Large intestine (tissue), 12 donors: ENCODE measurements at places on chromosomes 5 and 9. TPM values are rescaled to one million over a fixed set of nuclear protein-coding genes. Genes with fewer than 3 reads are reported as not detected.
A peak's percentile ranks its signal among the peaks of the same experiment; 100 is the strongest.

ABCA1 gene
- polyA plus RNA-seq: 8.6 TPM

GRCh38 chr5:101605700-101606099 lies 690.4 kb downstream of the SLCO4C1 start:
- H3K27ac ChIP-seq: no peak overlapping the region
- no peaks in the 10 kb centered on the region for H3K36me3 ChIP-seq
- H3K4me3 ChIP-seq: no peak overlapping the region
- H3K4me1 ChIP-seq: no peaks in the 10 kb centered on the region

DNA sequence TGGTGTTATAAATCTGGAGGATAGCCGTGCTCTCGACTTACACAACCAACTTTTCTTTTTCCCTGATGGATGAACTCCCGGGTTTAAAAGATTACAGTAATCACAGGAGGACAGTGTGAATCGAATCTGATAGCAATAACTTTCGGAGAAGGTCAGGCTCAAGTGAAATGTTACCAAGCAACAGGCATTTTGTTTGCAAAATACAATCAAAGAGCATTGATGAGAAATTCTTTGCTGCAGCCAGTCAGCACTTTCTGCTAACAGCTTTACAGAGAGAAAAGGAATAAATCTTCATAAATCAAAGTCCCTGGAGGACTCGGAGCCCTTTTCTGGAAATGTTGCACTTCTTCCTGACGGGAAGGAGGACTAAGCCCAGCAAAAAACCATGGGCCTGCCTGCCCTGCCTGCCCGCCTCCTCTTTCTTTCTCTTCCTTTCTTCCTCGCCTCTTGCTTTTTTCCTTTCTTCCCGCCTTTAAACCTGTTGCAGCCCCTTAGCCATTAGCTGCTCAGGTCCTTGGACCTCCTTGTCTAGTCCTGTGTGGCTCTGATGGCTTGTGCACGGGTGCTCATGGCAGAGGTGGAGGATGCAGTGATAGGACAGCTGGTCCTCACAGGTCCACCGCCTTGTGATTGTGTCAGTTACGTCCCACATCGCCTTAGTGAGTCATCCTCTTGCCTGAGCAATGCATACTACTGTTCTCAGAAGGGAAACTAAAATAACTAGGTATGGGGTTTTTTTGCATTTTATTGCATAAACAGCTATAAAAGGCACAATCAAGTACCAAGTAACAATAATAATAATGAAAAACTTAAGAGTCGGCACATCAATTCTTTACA lies 6.2 kb downstream of the DMRT3 start:
- DNase-seq: no peak
- H3K36me3 ChIP-seq: no peaks in the 10 kb centered on the region
- H3K4me1 ChIP-seq: no peaks in the 10 kb centered on the region
- H3K4me3 ChIP-seq: no peak overlapping the region
- H3K27ac ChIP-seq: no peak overlapping the region

DNA sequence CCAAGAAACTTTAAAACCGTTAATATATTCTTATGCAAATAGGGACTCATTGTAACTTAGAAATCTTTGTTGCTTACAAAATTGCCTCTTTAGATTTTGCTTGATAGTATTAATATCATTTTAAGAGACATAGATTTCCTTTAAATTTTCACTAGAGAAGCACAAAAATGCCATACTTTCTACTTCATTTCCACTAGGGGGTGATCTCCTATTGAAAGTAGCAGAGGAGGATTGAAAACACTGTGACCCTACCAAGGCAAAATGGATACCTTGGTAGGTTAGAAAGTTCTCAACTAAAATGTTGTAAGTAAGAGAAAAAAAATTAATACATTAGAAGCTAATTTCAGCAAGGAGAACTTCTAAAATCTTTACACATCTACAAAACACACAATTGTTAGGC lies 204.9 kb downstream of the CHSY3 start:
- H3K36me3 ChIP-seq: no peaks in the 10 kb centered on the region
- no peak overlapping the region for H3K27ac ChIP-seq
- H3K27me3 ChIP-seq: no peaks in the 10 kb centered on the region
- H3K4me3 ChIP-seq: no peak overlapping the region
- DNase-seq: peak; percentile 7
- no peaks in the 10 kb centered on the region for H3K4me1 ChIP-seq
